ENCODE measurements at places on chromosomes 3 and 15.

DNA sequence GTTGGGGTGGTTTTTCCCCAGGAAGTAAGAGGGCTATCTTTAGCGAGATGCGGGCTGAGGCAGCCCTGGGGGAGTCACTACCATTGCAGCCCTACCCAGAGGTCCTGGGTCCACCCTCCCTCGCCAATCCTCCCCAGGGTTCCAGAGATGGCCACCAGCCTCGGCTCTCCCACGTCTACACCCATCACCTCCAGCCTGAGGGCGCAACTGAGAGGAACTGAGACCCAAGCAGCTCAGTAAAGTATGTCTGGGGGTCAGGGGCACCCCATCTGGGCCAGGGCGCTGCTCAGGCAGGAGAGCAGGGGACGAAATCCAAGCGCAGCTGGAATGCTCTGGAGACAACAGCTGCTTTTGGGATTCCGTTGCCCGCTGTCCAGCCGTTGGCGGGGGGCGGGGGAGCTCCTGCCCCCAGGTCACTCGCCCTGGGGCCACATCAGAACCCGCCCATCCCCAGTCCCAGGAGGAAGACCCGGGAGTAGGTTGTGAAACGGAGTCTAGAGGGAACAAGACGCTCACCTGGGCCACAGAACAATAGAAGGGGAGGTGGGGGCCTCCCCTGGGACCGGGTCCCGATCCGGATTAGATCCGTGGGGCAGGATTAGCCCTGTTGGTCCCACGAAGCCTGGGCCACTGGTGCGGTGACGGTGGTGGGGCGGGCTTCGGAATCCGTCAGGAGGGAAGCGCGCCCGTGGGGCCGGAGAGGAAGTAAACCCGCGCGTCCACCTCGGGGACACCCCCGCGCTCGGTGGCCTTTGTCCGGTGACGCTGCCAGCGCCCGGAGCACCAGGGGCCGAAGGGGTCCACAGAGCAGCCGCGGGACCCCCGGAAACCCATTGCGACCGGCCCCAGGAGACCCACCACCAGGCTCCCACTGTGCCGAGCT lies 1.4 kb upstream of the NDUFAF3 start:
- DNase-seq, result no peak

- no peak for DNase-seq
These were observed 139.2 kb upstream of the EOMES start for GRCh38 chr3:27861046-27862036.

GRCh38 chr3:66467996-66468735 lies 32.7 kb downstream of the LRIG1 start:
- no peak for DNase-seq

GRCh38 chr3:76065964-76066363 lies 280.6 kb upstream of the ZNF717 start:
- no peak for DNase-seq

- DNase-seq, result no peak
These were observed 101.7 kb upstream of the TP63 start for GRCh38 chr3:189529468-189529867.

- DNase-seq, result no peak
These were observed 227.4 kb upstream of the DCBLD2 start for GRCh38 chr3:99128725-99129505.

- DNase-seq, result no peak
These were observed 39.6 kb downstream of the C3orf38 start for GRCh38 chr3:88189361-88189810.

DNA sequence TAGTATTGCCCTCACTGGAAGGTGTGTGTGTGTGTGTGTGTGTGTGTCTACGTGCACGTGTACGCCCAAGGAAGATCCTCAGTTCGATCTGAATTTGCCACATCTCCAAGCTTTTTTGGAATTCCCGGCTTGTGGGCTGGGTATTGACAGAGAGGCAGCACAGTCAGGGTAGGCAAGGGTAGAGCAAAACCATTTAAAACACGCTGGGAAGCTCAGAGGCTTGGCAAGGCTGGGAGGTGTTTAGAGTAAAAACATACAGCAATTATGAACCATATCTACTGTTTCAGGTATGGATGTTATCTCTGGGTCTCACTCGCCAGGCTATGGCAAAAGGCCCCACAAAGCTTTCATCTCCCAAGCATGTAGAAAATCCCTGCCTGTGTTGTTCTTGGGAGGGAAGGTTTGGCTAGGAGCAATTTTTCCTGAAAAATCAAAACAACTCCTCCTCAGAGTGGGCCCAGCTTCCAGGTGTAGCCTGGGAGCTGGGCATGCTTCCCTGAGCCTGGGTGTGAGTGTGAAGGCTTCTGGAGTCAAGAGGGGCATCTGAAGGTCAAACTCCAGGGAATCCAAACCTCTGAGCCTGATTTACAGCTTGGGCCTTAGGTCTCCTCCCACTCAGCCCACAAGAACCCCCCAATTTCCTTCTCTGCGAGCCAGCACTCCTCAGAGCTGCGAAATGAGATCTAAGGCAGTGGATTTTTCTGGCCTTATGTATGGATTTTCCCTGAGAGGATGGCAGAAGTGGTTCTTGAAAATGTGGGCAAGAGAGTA lies 244.8 kb upstream of the TPRG1 start:
- no peak for DNase-seq

DNA sequence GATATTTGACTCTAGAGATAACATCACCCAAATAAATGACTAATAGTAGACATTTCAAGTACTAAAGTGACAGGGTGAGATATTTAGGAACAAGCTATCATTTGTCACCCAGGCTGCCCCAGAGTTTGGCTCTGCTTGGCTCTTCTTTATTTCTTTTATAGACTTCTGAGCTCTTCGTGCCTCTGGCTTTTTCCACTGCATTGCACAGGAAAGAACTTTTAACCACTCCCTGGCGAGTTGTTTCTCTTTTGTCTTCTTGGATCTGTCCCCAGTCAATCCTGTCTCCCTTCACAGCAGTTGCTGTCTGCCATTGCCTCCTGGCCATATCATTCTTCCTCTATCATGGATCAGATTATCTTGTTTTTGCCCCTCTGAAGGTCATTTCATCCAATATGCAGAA lies 339.2 kb upstream of the DCBLD2 start:
- no peak for DNase-seq
